ENCODE measurements at places on chromosomes 4 and X. TPM values are rescaled to one million over a fixed set of nuclear protein-coding genes. Genes with fewer than 3 reads are reported as not detected.

DNA sequence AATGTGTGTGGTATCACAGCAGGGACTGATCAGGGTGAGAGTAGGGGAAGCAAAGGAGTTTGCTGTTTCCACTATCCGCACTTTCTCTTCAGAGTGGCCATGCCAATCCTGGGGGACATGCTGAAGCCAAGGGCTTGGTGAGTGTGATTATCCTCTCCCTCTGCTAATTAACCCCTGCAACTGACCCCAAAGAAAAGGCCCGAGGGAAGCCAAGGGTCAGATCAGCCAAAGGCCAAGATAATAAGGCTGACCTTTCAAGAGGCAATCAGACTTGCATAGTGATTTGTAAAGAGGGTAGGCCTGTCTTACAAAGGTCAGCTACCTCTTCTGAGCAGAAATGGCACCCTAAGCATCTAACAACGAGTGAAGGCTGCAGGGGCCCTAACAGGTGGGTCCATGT is 420.5 kb upstream of the CPEB2 start:
- DNase-seq = no peak

The SLIT2 gene
- total RNA-seq = not detected

The FHDC1 gene
- total RNA-seq = 0.16 TPM

GRCh38 chrX:22730542-22730941 is 269.2 kb upstream of the DDX53 start:
- DNase-seq = no peak

The REST gene
- 39.3 TPM for total RNA-seq

The SYTL4 gene
- total RNA-seq = not detected

Data from activated naive CD4-positive, alpha-beta T cell treated with anti-CD3 and anti-CD28 coated beads, Interleukin-2, amount 50 U/mL, for 72 hours (primary cell).